ENCODE measurements at places on chromosomes 6 and 20. TPM values are rescaled to one million over a fixed set of nuclear protein-coding genes. Genes with fewer than 3 reads are reported as not detected.

- no peak overlapping the region for H3K4me3 ChIP-seq
- DNase-seq: peak; percentile 87
- no peak overlapping the region for H3K27ac ChIP-seq
- H3K4me1 ChIP-seq: peaks cover 11% of the 10 kb centered on the region
These were observed 253.2 kb downstream of the UST start for GRCh38 chr6:148999929-149000468.

WFDC10B gene
- total RNA-seq: not detected

CSNK2B gene
- total RNA-seq: 218 TPM

GRCh38 chr6:75381877-75382633, 97.5 kb upstream of the TMEM30A start:
- no peak overlapping the region for H3K27ac ChIP-seq
- H3K4me1 ChIP-seq: peaks cover 3% of the 10 kb centered on the region
- DNase-seq: no peak
- no peaks in the 10 kb centered on the region for H3K36me3 ChIP-seq

C2 gene
- 0.18 TPM for total RNA-seq

DNA sequence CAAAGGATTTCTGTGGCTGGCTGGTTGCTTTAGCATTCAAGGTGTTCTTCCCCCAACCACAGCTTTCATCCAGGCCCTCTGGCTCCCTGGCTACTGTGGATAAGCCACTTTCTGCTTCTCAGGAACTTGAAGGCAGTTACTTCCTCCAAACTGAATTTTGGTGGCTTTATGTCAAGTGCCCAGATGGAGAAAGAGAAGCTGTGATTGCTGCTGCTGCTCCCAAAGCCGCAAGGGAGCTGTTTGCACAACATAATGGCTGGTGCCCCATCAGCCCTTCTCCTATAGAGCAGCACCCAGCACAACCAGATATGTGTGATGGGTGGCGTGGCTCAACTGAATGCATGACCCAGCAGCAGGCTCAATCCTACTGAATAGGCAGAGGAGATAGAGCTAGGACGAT, 465.2 kb downstream of the MAFB start:
- DNase-seq: no peak
- no peak overlapping the region for H3K27ac ChIP-seq
- H3K36me3 ChIP-seq: no peaks in the 10 kb centered on the region

VIP gene
- total RNA-seq: not detected

GRCh38 chr20:63033794-63034709, 27.3 kb upstream of the BHLHE23 start:
- peaks cover 46% of the 10 kb centered on the region for H3K27me3 ChIP-seq
- H3K36me3 ChIP-seq: no peaks in the 10 kb centered on the region
- no peak overlapping the region for H3K4me3 ChIP-seq
- H3K4me1 ChIP-seq: no peaks in the 10 kb centered on the region
- no peak overlapping the region for H3K27ac ChIP-seq

- H3K27ac ChIP-seq: peak overlapping the region; percentile 36
- peaks cover 19% of the 10 kb centered on the region for H3K4me1 ChIP-seq
- no peaks in the 10 kb centered on the region for H3K27me3 ChIP-seq
- no peak overlapping the region for H3K4me3 ChIP-seq
These were observed 247.5 kb upstream of the SUPT3H start for GRCh38 chr6:45625191-45625664.

GRCh38 chr20:20740541-20740940, 28.1 kb upstream of the RALGAPA2 start:
- peaks cover 2% of the 10 kb centered on the region for H3K27me3 ChIP-seq
- no peak overlapping the region for H3K4me3 ChIP-seq
- no peak for DNase-seq
- H3K4me1 ChIP-seq: no peaks in the 10 kb centered on the region
- H3K27ac ChIP-seq: no peak overlapping the region
- no peaks in the 10 kb centered on the region for H3K36me3 ChIP-seq

GRCh38 chr6:22399693-22400092, 102.9 kb upstream of the PRL start:
- no peak overlapping the region for H3K4me3 ChIP-seq
- no peaks in the 10 kb centered on the region for H3K36me3 ChIP-seq
- no peak overlapping the region for H3K27ac ChIP-seq
- DNase-seq: peak; percentile 16
- peaks cover 2% of the 10 kb centered on the region for H3K4me1 ChIP-seq

TCP11 gene
- 0.56 TPM for total RNA-seq
